SK-MEL-5 (cell line): ENCODE measurements at places on chromosomes 1 and 21.

DNA sequence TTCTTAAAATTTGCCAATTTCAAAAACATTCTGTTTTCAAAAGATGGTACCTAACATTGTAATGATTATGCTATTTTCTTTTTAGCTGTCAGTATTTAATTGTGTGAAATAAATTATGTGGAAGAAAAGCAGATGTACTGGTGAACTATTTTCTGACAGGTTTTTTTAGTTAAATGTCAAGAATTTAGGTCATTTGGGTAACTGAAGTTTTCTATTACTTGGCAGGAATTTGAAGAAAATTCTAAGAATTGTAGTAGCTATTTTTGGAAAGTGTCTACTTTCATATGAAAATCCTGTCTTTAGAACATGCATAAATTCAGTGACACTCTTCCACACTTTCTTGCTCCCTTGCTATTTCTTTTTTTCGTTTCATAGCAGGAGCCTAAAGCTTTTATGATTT lies 28.5 kb upstream of the PTPRC start:
- DNase-seq: no peak

DNA sequence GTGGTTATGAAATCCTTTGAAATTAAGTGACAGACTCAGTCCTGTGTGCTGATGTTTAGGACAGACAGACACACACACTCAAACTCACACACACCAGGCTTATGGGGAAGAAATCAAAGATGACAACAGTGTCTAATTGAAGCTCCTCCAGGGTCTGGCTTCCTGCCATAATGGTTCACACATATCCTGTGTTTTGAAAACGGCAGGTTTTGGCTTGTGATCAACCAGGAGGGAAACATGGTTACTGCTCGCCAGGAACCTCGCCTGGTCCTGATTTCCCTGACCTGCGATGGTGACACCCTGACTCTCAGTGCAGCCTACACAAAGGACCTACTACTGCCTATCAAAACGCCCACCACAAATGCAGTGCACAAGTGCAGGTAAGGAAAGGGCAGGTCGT lies 4.6 kb downstream of the MTARC1 start:
- peak; percentile 32 for DNase-seq

DNA sequence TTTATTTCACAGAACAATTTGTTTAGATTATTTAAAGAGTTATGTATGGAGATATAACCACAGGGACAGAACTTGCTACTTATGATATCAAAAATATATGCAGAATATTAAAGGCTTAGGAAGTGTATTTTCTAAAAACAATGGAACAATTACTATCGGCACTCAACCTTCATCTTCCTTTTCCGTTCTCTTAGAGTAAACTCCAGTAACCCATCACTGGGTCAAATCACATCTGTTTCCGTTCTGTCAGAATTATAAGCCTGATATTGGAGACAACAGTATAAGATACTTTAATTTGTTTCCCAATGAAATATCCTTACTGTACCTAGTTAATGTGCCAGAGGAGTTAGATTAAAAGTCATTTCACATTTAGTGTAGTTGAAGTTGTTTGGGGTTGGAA lies 32.2 kb downstream of the DTL start:
- DNase-seq: no peak

DNA sequence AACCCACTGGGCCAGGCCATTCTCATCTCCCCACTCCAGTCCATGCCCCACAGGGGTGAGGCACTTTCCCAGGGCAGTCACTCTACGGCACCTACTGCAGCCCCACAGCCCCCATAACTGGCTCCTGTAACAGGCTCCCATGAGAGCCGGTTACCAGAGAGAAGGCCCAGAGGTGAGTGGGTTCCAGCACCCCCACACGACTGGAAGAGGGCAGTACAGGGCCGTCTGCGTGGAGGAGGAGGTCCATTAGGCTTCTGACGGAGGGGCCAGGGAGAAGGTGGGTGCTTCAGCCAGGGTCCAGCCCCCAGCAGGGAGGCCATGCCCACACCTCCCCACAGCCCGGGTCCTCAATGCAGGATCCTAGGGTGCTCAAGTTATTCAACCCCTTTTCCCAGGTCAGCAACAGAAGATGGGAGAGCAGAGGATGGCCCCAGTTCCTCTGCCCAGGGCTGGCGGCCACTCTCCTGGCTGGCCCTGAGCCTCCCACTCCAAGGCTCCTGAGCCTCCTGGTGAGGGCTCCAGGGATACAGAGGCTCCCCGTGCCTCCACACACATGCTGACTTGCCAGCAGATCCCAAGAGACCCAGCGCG lies 1.6 kb downstream of the ACAP3 start:
- no peak for DNase-seq

DNA sequence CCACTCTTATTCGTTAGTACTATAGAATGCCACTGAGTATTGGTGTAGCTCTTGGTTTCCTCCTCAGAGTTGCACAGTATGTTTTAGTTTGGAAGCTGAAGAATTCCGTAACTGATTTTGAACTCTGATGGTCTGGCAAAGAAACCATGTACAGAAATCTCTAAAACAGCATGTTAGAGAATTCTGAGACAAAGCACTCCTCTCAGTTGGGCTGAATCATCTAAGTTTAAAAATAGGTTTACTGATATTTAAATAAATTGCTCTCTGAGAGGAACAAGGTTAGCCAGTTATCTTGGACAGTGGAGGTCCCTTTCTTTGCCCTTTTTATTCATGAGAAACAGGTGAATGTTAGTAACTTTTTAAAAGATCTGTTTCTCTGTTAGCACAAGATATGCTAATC lies 43.8 kb downstream of the NCF2 start:
- DNase-seq: no peak

GRCh38 chr1:10511494-10511885 lies 36.7 kb downstream of the PEX14 start:
- DNase-seq: no peak

- no peak for DNase-seq
Measured at GRCh38 chr1:54716299-54717047, 812 bp downstream of the TTC4 start.

- no peak for DNase-seq
Measured at GRCh38 chr1:56553046-56553445, 26.3 kb downstream of the PLPP3 start.

DNA sequence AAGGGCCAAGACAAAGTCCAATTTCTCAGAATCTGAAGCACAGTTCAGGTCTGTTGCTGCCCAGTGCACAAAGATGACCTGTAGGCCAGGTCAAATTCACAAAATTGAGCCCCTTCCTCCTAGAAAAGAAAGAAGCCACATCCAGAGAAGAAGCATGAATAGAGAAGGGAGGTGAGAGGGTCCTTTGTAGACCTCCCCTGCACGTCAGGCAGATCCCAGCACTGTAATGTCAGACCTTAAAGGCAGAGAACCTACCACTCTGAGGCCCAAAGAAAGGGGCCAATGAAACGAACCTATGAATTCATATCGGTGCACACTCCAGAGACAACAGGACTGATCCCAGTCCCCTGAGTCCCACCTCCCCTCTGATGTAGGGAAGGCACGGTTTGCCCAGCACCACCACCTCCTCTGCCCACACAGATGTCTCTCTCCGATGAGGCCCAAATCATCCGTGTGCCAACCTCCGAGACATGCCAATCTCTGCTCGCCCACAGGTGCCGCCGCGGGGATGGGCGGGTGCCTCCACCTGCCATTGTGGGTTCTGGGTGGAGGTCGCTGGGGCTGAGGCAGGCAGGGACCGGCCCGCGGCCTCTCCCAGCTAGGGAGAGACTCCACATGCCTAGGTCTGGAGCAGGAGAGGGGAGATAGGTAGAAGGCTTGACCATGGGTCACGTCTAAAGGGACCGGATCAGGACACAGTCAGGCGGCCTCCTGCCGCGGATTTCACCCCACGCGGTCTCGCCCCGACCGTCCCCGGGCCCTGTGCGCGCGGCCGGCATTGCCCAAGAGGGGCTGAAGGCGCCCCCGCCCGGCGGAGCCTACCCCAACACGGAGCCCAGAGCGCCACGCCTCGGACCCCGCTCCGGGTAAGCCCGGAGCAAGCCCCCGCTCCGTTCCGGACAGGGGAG lies 42.1 kb downstream of the RRAGC start:
- no peak for DNase-seq

DNA sequence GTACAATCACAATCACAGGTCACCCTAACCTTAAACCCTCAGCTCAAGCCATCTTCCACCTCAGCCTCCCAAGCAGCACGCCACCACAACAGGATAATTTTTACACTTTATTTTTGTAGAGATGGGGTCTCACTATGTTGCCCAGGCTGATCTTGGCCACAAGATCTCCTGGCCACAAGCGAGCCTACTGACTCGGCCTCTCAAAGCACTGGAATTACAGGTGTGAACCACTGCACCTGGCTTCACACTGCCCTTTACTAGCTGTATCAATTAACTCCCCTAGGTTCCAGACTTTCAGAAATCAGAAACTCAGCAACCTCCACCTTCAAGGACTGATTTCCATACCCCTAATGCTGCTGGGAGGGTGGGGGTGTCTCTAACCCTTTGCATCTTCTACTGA lies 37.0 kb downstream of the NUP133 start:
- DNase-seq: no peak

DNA sequence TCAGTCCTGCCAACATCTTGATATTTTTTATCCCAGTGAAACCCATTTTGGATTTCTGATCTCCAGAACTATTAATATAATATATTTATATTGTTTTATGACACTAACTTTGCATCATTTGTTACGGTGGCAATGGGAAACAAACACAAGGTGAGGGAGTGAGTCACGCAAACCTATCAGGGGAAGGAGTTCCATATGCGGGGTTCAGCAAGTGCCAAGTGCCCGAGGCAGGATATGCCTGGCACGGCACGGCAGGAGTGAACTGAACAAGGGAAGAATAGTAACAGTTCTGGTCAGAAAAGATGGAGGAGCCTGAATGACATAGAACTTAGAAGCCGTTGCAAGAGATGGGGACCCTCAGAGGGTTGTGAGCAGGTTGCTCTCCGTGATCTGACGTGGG lies 7.7 kb upstream of the IL10RB start:
- DNase-seq: no peak

DNA sequence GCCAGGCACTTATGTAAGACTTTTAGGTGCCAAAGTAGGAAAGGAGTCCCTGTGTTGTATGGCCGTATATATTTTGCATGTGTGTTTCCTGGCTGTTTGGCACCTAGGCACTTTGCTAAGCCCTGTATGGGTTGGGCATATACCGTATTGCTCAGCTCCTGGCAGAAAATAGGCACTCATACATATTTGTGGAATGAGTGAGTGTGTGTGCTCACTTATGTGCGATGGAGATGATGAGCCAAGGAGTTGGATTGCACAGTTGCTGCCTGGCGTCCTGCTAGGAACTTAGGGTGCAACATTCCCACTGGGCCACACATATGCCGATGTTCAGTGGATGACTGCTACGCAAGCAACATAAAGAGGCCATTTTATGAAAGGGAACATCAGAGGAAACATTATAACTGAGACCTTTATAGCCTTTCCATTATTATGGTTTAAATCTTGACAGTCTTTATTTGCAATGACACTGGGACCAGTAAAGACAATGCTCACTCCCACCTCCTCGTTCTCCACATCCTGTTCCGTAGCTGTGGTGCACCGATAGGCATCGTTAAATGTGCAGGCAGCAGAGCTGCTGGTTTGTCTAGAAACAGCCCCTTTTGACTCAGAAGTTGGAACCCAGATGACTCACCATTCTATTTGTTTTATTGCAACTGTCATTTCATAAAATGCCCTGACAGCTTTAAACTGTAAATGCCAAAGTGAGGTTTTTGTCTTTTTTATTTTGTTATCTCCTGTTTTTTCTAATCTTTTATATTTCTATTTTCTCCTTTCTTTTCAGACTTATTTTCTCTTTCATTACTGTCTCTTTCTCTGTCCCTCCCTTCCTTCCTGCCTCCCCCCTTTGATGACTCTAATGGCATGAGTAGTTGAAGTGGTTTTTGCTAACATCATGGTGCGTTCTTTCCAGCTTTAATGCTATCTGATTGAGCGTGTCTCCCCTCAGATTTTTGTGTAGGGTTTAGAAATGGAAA lies 36.1 kb downstream of the PEX14 start:
- no peak for DNase-seq

GRCh38 chr1:3024019-3024418 lies 2.8 kb downstream of the ACTRT2 start:
- DNase-seq: peak; percentile 26

- no peak for DNase-seq
Measured at GRCh38 chr21:30211071-30211470, 4.8 kb downstream of the CLDN8 start.

- DNase-seq: peak; percentile 1
Measured at GRCh38 chr1:114152508-114153260, 985 bp downstream of the SYT6 start.

DNA sequence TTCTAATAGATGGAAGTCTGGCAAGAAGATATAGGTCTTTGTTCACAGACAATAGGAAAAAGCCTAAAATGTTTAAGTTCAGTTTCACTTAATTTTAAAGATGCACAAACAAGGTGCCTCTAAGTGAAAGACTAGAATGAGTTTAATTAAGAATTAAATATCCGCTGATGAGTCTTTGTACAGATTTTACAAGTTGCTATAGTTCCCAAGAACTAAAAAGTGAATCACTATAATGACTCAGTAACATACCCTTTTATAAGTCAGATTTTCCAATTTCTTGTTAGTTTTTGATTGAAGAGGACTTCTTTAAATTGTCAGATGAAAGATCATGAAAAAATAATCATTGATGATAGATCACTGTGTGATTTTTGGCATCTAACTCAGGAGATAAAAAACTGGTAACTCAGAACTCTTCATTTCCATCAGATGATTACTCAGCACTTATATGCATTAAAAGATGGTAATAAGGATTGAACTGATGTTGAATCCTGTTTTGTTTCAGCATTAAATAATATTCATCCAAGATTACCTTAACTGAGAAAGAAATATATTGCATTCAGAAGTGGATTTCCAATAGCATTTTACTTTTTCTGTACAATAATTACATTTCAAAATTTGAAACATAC lies 59.0 kb upstream of the ST6GALNAC3 start:
- no peak for DNase-seq

DNA sequence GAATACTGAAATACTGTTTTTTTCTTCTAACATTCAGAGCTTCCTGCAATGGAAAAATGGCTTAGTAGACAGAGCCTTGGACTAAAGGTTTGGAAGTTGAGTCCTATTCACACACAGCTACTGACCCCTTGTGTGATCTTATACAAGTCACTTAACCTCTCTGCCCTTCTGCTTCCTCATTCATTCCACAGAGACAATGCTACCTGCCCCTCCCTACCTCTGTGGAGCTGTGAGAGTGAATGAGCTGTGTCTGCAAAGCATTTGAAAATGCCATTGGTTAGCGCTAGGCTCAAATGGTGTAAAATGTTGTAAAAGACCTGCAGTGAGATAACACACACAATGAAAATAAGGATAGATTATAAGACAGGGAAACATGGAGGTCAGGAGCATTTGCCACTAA lies 214.4 kb downstream of the BARHL2 start:
- no peak for DNase-seq

GRCh38 chr1:183630748-183631147 lies 4.8 kb downstream of the ARPC5 start:
- DNase-seq: peak; percentile 94

GRCh38 chr1:183365676-183366075 lies 52.5 kb downstream of the NMNAT2 start:
- DNase-seq: no peak

GRCh38 chr1:158353303-158354075 lies at the start of gene CD1E:
TSS of gene CD1E (plus strand) at chr1:158353894. CDS start at chr1:158353989, 95 bp downstream.
- no peak for DNase-seq
